ENCODE measurements at places on chromosomes 7 and 10.

DNA sequence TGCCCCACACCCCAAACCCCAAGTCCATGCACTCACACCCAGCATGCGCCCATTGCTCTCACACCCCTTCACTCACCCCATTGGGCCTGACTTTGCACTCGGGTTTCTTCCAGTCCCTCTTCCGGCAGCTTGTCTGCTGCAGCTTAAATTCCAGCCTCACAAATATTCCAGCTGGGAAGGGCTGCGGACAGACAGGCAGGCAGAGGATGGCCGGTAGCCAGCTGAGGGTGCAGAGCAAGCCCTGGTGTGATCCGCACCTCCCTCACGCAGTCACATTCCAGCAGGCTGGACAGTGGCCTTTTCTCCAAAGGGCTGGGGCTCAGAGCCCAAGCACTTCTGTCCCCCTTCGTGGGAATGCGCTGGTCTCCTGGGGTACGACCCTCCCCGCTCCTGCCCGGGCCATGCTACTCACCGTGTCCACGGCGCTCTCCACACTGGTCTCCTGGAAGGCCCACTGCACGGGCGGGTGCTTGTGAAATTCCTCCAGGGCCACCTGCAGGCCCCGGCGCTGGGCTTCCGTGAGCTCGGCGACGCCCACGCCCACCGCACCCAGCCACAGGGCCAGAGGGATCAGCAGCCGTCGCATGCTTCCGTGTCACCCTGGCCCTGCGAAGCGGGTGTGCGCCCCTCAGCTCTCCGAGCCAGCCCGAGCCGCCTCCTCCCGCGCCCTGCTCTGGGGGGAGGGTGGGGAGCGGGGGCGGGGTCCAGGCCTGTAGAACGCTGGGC is 1.2 kb downstream of the RARRES2 start:
- DNase-seq: no peak

GRCh38 chr7:129746857-129747529 is 135.5 kb downstream of the NRF1 start:
- no peak for DNase-seq

GRCh38 chr7:120131096-120131839 is 141.7 kb upstream of the KCND2 start:
- DNase-seq: no peak

GRCh38 chr7:151806204-151806603 is 70.7 kb downstream of the PRKAG2 start:
- no peak for DNase-seq

- no peak for DNase-seq
Observed at GRCh38 chr10:71731791-71732190, 12.2 kb upstream of the C10orf105 start.

DNA sequence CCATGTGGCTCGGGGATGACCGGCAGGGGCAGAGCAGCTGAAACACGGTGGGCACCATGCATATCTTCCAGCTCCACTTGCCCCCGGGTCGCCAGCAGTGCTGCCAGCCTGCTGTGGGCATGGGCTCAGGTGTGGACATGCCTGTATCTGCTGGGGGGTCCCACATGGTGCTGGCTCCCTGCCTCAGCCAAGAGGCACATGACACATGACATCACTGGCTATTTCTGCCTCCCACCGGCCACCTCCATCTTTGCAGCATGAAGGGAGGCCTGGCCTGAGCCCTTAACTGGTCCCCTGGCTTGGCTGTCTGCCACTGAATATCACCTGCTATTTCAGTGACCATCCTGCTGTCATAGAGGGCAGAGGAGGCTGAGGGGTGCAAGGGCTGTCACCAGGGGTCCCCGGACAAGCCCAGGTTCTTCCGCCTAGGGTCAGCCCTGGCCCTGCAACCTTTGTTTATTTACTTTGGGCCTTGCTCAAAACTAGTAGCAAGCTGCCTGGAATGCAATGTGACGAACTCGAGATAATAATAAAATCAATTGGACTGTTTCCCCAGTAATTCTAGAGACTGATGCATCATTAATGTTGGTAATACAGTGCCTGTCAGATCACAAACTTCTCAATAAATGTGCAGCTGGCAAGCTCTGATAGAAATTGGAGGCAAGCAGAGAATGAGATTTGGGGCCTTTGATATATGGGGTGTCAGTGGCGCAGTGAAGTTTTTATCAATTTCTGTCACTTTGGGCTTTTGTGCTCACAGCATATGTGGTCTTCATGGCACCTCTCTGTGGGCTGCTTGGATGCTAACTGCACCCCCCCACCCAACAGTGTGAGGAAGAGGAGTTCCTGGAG is 28.5 kb downstream of the ZMIZ1 start:
- DNase-seq: no peak

DNA sequence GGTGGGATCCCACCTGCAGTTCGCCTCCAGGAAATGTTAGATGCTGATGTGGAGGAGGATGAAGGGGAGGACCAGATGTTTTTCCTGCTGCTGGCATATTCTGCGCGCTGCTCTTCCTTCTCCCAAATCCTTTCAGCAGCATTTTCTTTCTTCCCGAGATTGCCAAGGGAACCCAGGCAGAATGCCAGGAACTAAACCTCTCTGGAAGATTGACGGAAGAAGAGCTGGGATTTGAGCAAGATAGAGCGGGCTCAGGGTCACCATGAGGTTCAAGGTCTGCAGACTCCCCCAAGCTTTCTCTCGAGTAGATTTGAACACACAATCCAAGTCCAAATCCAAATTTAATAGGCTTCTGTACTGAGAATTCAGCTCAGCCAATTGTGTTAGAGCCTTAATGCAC is 345.2 kb upstream of the C7orf33 start:
- no peak for DNase-seq

GRCh38 chr7:90347759-90348158 is 1.2 kb downstream of the GTPBP10 start:
- DNase-seq: no peak

DNA sequence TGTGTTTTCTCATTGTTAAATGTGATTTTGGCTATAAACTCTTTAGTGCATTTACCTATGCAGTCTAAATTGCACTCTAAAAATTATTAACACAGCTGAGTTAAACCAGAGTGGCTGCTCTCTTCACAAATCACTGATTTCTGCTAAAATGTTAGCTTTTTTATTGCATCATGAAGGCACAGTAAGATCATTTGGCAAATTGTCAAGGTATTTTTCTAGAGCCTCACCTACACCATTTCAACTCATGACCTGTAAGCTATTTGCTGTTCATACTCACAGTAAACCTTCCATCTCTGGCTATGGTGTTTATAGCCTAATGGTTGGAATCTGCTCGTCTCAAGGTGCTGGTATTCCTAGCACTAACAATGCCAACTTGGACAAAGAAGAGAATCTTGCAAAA is 25.7 kb downstream of the NDUFB2 start:
- DNase-seq: no peak

DNA sequence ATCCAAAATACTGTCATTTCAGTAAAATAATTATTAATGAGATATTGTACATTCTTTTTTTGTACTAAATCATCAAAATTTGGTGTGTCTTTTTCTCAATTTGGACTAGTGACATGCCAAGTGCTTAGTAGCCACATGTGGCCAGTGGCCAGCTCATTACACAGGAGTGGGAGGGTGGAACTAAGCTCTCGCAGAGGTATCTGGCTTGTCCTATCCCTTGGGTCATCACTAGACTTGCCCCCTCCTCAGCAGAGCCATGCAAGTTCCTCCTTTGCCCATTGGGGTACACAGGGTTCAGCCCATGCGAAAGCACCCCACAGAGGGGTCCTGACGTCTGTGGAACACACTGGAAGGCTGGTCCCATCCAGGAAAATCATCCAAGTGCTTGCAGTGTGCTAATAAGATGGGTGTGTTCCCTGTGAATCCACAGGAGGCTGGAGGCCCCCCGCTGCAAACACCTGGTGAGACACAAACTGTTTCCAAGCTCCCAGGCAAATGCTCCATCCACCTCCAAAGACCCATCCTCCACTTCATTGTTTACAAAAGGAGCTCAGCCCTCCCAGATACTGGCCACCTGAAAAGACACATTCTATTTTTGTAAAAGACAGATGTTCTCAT is 1.3 kb downstream of the ARHGAP22 start:
- DNase-seq: no peak

DNA sequence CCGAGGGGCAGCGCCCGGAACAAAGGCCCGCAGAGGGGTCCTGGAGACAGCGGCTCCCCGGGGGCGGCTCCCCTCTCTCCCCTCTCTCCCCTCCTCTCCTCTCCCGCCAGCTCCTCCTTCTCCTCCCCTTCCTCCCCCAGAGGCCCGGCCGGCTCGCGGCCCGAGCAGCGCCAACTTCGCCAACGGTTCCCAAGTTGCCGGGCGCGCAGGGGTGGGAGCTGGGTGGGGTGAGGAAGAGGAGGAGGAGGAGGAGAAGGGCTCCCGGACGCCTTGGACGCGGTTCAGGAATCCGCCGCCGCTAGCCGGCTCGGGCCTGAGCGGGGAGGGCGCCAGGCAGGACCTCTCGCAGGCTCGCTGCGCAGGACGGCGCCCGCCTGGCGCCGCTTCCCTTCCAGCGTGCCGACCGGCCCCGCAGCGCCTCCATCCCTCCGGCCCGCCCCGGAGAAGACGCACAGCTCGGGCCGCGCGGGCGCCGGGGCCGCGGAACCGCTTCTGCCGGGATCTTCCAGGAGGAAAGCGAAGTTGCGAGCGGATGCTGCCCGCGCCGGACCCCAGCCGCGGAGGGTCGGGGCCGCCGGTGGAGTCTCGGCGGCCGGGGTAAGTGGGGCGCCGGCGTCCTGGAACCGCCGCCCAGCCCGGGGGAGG is at the start of gene CHST3:
CHST3 (plus strand) TSS at position 298 of the 645 bp plus-strand sequence. CDS start 41,448 bp downstream, outside the sequence.
- DNase-seq: peak; percentile 68

DNA sequence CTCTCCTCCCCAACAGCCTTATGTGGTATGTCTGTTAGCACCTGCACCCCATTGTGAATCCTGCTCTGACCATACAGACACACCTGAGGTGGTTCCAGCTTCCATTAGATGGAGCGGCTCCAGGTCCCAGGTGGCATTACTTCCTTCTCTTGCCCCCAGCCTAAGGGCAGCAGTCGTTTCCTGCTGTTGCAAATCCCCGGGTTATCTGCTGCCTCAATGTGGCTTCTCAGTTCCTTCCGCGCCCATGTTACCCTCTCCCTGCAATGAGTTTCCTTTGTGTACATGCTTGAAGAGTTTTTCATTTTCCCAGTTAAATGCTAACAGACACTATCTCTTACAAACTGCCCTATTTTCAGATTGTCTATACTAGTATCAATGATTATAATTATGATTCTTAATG is 62.8 kb upstream of the PRKCQ start:
- DNase-seq: no peak

GRCh38 chr7:98192781-98193457 is 18.3 kb upstream of the BHLHA15 start:
- DNase-seq: peak; percentile 37

- no peak for DNase-seq
Observed at GRCh38 chr7:91351374-91351773, 87.1 kb downstream of the FZD1 start.

- DNase-seq: no peak
Observed at GRCh38 chr10:15725603-15726002, 5.9 kb upstream of the ITGA8 start.

- DNase-seq: no peak
Observed at GRCh38 chr10:52212802-52213201, 101.3 kb upstream of the DKK1 start.

- DNase-seq: no peak
Observed at GRCh38 chr10:110200503-110200902, 6.9 kb upstream of the MXI1 start.

DNA sequence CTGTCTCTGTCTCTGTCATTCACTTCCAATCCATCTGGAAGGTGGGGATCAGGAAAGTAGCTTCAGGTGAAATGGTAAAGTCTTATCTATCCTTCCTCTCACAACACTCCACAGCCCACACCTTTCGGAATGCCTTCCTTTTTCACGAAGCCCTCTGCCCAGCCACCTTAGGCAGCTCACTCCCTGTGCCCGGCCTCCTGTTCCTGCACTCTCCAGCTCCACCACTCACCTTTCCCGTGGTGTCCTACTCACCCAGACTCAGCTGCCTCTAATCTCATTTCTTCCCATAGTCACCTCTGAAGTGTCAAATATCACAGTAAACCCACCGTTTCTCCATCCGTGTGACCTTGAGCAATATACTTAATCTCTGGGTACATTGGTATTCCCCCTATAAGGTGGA is 100.9 kb upstream of the C7orf33 start:
- no peak for DNase-seq

DNA sequence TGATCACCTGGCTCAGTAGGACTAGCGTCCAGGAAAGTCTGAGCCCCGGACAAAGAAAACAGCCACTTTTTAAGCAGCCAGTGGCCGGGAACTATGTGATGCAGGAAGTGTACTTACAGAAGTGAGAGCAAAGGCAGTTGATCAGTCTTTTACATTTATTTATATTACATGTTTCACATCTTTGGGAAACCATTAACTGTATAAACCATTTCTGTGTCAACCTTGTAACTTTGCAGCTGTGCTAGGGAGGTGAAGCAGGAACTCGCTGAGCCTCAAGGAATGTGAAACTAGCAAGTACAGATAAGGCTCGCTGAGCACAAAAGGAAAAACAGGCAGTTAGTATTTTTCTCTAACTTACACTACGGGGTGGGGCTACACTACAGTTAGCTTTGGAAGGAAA is 39.9 kb upstream of the HECW1 start:
- DNase-seq: no peak

DNA sequence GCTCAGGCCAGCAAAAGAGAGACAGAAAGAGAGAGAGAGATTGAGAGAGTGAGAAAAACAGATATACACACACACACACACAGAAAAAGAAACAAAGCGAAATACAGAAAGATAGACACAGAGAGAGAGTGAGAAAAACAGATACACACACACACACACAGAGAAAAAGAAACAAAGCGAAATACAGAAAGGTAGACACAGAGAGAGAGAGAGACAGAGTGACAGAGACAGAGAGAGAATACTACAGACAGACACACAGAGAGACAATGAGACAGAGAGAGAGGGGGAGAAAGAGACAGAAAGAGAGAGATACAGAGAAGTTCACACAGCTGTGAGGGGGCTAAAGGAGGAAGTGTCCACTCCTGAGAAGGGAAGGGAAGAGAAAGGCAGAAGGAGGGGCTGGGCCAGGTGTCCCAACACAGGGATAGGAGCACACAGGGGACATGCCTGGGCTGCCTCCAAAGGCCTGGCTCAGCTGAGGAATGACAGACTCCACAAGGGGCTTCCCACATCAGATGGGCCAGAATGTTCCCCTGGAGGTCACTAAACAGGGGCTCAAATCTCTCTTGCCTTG is 4.3 kb downstream of the GCK start:
- no peak for DNase-seq

- DNase-seq: no peak
Observed at GRCh38 chr7:91267171-91267955, 3.1 kb downstream of the FZD1 start.

- DNase-seq: no peak
Observed at GRCh38 chr7:101501351-101501750, 127.7 kb downstream of the MYL10 start.

DNA sequence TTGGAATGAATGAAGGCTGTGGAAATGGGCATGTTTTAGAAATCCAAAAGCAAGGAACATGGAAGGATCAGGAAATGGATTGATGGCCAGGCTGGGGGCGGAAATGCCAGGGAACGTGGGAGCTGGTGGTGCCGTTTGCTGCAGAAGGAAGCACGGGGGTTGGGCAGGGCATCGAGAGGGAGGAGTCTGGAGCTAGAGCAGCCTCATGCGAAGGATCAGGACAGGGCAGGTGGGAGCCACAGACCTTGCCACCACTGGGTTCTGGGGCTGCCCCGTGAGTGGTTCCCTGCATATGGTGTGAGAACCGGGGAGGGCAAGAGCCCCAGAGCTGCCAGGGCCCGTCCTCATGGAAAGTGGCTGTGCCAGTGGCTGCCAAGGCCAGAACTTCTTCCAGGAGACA is 193.8 kb upstream of the ZNF32 start:
- DNase-seq: no peak

GRCh38 chr7:74153736-74154135 is 20.4 kb upstream of the EIF4H start:
- no peak for DNase-seq

GRCh38 chr7:142348921-142349405 is 91.1 kb upstream of the PRSS58 start:
- DNase-seq: no peak
